ENCODE measurements at places on chromosomes 12 and 14.
A peak's percentile ranks its signal among the peaks of the same experiment; 100 is the strongest.

DNA sequence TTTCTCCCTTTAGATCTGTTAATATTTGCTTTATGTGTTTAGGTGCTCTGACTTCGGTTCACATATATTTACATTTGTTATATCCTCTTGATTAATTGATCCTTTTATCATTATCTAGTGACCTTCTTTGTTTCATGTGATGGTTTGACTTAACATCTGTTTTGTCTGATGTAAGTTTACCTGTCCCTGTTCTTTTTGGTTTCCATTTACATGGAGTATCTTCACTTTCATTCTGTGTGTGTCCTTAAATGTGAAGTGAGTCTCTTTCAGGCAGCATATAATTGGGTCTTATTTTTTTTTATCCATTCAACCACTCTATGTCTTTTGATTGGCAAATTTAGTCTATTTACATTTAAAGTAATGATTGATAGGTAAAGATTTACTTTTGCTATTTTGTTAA is 24.2 kb downstream of the TRMT5 start:
- DNase-seq = no peak

DNA sequence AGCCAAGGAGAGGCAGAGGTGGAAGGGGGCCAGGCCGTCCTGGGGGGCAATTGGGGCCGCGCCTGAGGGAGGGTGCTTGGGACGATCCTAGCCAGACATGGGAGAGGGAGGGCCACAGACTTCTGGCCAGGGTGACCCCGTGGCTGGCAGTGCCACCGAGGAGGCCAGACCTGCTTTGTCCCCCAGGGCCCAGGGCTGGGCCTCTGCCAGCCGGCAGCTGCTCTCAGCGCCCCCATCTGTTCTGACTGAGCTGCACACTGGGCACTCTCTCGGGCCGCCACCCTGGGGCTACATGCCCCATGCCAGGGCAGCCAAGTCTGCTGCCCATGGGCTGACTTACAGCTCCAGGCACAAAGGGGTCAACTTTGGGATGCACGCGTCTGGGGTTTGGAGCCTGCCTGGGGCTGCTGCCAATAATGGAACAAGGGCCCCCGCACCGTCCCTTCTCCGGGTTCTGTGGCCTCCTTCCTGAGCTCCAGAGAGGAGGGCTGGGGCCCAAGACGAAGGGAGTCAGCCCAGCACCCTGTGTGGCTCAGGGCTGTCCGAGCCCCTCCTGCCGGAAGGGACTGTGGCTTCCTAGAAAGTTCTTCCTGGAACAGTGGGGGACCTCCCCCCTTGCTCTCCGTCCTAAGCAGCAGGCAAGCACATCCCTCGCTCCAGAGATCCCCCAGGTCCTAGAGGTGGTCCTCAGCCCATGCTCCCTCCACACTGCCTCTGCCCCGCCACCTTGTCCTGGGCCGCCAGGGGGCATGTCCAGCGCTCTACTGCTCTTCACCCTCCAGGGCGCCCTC is 1.1 kb downstream of the ADSS1 start:
- DNase-seq = no peak

DNA sequence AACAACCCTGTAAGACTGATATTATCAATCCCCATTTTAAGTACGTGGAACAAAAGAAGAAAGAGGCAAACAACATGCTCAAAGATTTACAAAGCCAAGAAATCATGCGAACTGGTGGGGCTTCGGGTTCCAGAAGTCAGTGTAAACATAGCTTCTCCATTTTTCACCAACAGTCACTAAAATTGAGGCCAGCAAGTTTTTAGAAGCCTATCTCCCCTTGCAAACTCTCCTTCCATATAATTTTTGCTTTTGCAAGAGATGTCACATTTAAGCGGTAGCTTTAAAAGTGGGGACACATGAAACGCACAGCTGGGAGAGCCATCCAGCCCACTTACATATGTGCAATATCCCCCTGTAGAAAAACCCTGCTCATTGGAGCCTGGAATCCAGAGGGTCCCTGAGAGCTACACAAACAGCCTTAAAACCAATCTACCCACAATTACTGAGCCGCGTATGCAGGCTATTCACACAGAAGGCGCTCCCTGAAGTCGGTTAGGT is 797 bp downstream of the SLC11A2 start:
- no peak for DNase-seq

DNA sequence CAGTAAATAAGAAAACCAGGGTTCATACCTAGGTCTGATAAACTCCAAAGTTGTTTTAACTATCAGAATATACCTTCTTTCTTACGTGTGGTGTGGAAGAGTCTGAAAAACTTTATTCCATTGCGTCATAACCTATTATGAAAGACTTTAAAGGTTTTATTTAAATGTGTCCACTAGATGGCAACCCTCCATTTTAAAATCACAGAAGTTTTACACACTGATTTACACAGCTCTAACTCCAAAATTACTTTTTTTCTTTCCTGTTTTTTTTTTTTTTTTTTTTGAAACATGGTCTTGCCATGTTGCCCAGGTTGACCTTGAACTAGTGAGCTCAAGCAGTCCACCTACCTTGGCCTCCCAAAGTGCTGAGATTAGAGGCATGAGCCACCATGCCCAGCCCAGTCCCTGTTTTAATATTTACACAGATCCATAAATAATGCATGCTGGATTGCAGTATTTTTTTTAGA is 17.3 kb upstream of the TMPRSS12 start:
- DNase-seq = peak; percentile 74

GRCh38 chr12:29700761-29701481 is 82.8 kb downstream of the TMTC1 start:
- no peak for DNase-seq

GRCh38 chr12:122159882-122160281 is 14.1 kb downstream of the IL31 start:
- no peak for DNase-seq

DNA sequence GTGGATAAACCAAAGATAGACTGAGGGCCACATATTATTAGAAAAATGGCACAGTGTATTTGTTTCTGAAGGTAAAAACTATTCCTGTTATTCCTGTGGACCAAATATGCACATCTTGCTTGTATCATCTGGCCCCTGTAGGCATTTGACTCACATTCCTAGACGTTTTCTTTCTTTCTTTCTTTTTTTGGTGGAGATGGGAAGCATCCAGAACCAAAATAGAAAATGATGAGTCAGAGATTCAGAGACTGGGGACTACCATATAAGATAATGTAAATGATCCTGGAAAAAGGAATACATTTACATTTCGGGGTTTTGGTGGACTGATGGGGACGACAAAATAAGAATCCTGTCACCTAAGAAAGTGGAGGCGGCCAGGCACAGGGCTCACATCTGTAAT is 24.2 kb downstream of the TRIM9 start:
- no peak for DNase-seq

DNA sequence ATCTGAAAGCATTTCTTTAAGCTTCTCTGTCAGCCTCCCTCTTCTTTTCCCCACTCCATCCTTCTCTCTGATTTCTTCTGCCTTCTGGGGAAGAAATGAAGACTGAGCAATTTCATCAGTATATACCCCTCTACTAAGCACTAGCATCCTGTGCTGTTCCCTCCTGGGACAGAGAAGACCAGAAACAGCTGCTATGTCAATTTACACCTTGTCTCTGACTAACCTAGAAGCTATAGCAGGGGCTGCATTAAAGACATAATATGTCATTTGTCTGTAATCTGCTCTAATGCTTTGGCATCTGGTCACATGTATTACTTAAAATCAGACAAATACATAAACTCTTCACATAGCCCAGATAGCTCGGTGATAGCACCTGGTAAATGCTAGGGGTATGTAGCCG is 296.9 kb downstream of the PAWR start:
- no peak for DNase-seq

DNA sequence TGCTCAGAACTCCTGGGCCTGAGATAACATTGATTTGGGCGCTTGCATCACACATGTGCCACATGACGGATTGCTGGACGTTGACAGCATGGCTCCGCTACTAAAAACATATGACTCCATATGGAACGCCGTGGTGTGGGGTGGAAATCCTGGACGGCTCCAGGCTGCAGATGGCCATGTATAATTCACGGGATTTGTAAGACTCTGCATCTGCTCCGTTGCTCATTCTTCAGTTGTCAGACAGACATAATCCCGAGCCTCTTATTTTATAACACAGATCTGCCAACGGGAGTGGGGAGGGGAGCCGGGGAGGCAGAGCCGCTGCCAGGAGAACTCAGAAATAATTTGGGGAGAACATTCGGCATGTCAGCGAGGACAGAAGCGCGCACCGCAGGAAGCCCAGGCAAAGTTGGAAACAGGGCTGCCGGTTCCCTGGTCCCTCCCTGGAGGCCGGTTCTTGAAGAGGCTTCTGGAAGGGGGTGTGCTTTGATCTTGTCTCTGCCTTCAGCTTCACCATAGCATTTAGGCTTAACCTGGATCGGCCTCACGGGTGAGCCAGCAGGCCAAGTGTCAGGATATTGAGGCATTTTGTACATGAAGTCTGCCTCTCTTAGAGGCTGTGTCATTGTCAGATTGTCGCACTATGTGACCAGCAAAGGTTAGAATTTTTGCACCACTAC is 45.8 kb upstream of the MYL2 start:
- DNase-seq = no peak

DNA sequence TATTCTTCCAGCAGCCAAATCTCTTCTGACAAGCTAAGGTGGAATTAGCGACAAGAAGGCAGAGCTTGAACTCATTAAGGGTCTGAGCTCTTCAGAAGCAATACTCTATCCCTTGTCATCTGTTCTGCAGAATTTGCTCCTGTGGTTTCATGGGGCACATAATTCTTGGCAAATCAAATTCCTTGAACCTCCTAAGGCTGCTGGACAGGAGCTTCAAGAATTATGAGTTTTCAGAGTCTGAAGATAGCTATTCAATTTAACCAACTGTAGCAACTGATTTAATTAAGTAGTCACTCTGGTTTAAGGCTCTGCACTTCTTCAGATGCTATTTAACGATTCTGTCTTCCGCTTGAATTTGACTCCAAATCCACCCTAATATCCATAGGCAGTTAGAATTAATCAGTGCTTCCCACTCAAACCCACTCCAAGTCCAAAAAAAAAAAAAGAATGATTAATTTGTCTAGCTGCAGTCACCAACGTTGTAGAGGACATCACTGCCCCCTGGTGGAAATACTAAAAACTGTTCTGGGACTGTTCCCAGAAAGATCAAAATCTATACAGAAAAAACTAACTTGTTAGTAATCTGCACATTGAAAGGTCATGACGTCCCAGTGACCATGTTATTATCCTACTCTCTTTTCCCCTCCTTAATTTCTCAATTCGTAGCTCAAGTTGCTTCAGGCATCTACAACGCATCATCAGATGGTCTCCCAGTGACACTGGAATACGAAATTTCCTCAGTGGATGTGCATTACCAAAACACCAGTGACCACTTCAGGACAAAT is 169.9 kb downstream of the KIF21A start:
- peak; percentile 8 for DNase-seq

- DNase-seq = no peak
These were observed 53.3 kb upstream of the NR2C1 start for GRCh38 chr12:95126736-95127135.

DNA sequence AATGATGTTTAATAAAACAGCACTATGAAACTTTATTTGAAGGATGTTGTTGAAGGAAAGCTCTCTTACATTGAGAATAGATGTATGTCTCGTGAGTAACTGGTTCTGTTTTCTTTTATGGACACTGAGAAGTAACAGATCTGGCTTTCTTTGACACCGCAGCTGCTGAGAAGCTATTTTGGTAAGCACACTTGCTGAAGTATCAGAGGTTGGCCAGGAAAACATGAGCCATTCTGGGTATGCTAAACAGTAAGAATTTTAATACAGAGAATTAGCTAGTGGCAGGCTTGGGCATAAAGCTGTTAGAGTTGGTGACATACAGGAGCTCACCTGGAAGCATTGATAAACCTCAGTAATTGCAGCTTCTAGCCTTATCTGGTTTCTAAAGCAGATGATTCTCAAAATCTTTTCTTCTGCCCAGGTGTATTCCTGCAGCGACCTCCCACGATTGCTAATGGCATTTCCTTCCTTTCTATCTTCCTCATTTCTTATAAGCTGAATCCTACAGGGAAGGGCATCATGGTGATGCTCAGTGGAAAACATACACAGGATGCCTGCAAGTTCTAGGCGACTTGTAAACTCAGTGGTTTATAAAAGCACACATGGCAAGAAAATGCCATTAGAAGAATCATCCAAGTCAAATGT is 291.6 kb upstream of the SLC16A7 start:
- no peak for DNase-seq

GRCh38 chr14:24441904-24442239 is 704 bp downstream of the SDR39U1 start:
- DNase-seq = peak; percentile 38

DNA sequence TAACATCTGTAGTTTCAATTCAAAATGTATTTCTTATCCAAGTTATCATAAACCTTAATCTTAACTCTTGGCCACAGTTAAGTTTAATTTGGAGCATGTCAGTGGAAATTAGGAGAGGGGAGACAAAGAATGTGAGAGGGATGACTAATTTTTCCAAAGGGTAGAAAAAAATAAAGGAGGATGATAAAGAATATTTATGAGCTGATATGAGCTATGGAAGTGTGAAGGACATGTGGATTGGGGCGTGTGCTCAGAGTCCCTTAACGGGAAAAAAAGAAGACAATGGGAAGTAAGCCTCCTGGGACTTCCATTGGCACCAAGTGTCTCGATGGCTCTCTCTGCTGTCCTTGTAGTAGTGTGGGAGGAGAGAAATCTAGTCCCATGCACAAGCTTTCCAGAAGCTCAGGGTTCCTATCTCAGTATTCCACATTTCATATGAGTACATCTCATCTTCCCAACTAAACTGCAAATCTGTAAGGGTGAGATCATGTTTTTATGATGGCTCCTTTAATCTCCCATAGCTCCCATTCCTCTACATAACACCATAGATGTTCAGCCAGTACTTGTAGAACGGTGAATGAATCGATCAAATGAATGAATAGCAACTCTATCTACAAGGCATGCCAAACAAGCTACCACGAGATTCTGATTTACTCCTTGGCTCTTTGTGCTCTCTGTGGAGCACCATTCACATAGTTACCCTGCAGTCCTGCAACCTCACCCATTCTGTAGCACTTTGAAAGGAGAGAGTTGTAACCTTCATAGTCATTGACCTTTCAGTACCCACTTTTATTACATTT is 27.4 kb downstream of the BCL2L14 start:
- DNase-seq = no peak

- DNase-seq = peak; percentile 42
These were observed 84.4 kb downstream of the SPATS2 start for GRCh38 chr12:49451468-49452259.

GRCh38 chr12:46517579-46517962 is 145.0 kb upstream of the SLC38A2 start:
- no peak for DNase-seq

DNA sequence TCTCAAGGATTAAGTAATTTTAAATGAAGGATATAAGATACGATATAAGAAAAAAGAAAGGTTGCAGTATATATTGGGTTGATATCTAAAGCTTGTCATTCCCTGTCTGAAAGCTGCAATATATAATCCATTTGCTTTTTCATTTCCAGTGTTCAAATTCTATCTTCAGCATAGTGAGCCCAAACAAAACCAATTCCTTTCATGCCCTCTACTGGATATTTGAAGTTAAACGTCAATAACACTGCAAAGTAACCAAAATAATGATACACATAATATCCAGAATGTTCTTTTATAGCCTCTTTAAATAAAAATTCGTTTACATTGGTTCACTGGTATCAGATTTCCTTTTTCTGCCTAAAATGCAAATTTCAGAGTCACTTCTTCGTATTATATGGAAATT is 64.5 kb upstream of the DAAM1 start:
- DNase-seq = peak; percentile 18

GRCh38 chr12:51246254-51246853 is 7.7 kb downstream of the DAZAP2 start:
- no peak for DNase-seq
